Posterior cingulate gyrus (tissue), 11 donors: ENCODE measurements at places on chromosomes 7 and 10.

DNA sequence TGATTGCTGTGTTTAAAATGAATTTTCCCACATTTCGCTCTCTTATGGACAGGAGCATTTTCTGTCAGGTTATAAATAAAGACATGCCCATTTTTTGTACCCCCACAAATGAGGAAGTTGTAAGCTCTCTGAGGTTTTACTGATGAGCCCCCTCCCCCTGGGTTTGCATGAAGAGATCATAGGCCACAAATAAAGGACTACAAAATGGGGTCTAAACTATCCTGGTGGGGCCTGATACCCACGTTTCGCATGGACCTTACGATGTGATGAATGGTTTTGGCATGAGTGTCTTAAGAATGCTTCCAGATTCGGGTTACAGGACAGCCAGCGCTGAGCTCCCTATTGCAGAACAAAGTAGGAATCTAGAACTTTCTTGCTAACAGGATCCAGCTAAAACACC, 5.8 kb downstream of the IKZF1 start:
- DNase-seq, result no peak

GRCh38 chr10:5595095-5595494, 70.3 kb downstream of the CALML3 start:
- DNase-seq, result no peak

- no peak for DNase-seq
These were observed 44.4 kb upstream of the SP4 start for GRCh38 chr7:21383227-21384220.

GRCh38 chr7:49294611-49295010, 370.3 kb downstream of the CDC14C start:
- DNase-seq, result no peak

- no peak for DNase-seq
These were observed 117.9 kb upstream of the HABP2 start for GRCh38 chr10:113434950-113435349.

GRCh38 chr10:50927522-50928189, 42.2 kb upstream of the A1CF start:
- no peak for DNase-seq

DNA sequence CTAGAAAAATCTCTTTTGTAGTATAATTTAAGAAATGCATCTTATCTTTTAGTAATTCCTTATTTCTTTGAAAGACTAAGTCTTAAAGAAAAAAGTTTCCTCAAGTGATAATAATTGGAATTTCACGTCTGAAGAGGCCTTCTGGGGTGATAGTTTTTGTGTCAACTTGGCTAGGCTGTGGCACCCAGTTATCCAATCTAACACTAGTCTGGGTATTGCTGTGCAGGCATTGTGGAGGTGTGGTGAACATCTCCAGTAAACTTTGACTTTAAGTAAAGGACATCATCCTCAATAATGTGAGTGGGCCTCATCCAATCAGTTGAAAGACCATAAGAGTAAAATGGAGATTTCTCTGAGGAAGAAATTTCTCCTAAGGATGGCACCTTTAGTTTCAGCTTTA, 2.3 kb upstream of the TUBAL3 start:
- DNase-seq, result no peak

GRCh38 chr7:122686360-122686878, 12.5 kb downstream of the RNF133 start:
- no peak for DNase-seq

GRCh38 chr7:137882261-137882668, 35.5 kb upstream of the DGKI start:
- no peak for DNase-seq
